NCI-H1417 (cell line): ENCODE measurements at places on chromosomes 4 and X.

GRCh38 chrX:32483534-32484136 lies 727.7 kb downstream of the DMD start:
- peak; percentile 54 for DNase-seq

GRCh38 chr4:11312389-11312788 lies 116.3 kb downstream of the HS3ST1 start:
- DNase-seq: no peak

DNA sequence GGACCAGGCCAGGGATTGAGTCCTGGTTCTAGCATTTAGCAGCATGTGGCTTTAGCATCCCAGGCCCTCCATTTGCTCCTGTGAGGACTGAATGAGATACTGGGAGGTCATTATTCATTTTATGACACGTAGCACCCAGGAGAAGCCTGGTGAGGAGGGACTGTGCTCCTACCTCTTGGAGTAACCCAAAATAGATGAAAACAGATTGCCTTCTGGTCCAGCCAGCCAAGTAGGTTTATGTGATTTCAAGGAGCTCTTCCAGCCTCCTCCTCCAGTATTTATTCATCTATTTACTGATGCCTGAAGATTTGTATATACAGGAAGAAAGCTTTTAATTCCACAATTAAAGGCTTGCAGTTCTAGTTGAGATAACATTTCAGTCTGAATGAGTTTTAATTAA lies 109.3 kb downstream of the GATB start:
- DNase-seq: no peak

GRCh38 chrX:38896724-38897298 lies 95.6 kb downstream of the MID1IP1 start:
- DNase-seq: no peak

DNA sequence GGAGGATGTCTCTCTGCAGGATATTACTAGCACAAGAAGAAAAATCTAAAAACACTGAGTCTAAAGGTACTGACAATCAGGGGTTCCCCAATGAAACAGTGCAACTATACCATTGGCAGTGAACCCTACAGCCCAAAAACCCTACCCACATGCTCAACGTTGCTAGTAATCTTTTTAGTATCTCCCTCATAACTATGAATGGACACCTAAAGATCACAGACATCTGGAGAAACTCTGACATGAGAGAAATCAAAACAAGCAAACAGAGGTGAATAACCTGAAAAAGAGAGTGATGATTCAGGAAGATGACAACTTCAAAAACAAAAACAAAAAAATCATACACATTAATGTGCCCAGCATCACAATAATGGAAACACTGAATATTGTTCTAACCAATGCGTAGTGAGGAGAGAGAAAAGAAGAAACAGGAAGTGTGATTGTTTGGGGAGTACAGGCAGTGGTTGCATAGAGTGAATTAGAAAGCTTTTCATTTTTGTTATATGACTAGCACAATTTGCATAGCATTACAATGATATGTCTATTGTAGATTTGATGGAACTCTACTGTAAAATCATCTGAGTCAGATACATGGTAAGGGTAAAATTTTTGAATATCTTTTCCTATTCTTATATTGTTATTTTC lies 78.9 kb upstream of the FMR1 start:
- DNase-seq: no peak

- DNase-seq: no peak
Observed at GRCh38 chr4:183987987-183988392, 82.9 kb downstream of the STOX2 start.

- DNase-seq: peak; percentile 79
Observed at GRCh38 chrX:154748712-154749339, 2.1 kb downstream of the GAB3 start.

DNA sequence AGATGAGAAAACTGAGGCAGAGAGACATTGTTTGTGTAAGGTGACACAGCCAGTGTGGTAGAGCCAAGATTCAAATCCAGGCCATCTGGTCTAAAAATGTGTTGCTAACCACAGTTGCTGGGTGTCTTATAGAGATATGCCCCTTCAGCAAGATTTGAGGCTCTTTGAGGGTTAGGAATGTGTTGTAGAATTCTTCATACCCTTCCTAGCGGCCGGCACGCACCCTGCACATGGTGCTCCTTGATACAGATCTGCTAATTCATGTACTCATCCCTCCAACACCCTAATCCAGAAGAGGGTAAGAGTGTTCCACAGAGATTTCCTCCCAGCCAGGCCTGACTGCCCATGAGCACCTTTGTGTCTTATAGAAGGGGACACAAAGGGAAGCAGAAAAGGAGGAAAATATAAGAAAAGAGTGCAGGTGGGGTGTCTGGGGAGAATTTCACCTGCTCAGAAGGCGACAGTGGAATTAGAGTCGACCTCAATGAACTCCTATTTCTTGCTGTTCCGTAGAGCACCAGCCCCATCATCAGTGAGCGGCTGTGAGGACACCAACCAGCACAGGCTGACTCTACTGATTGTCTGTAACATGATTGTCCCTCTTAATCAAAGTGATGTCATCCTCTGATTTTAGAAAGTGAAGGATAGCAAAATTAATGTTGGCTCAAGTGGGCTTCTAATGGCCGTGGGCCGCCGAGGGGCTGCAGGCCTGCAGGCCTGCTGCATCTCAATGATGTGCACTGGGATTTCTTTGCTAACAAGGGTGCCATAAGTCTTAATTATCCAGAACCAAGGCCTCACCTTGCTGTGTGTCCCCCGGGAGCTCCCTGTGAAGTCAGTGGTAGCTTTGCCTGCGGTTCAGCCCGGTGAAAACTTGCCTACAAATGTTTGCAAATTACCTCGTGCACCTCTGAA lies 24.2 kb upstream of the SMIM20 start:
- no peak for DNase-seq

DNA sequence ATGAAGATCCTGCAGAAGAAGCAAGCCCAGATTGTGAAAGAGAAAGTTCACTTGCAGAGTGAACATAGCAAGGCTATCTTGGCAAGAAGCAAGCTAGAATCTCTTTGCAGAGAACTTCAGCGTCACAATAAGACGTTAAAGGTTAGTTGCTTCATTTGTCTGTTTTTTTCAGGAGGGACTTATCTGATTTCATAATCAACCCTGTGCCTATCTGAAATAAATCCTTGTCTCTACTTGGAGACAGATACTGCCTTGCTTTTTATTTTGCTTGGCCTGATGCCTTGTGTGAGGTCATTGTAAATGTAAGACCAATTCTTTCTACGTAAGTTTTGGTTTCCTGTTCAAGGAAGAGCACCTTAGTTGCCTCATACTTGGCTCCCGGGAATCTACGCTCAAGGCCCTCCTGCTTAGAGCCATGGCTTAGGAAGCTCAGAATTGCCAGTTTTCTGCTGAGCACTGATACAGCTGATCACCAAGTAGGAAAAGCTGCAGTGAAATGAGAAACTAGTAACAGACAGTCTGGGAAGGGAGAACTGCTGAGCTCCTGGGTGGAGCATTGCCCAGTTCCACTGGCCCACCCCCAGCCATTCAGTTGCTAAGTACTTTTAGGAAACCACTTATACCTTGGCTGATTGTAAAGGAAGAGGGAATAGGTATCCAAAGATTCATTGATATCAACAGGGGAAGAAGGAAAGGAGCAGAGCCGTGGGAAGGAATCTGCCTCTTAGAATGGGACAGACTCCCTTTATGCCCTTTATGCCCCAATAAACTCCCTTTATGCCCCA lies 41.8 kb downstream of the RBBP7 start:
- no peak for DNase-seq

- no peak for DNase-seq
Observed at GRCh38 chr4:155954118-155954685, 536 bp upstream of the CTSO start.

DNA sequence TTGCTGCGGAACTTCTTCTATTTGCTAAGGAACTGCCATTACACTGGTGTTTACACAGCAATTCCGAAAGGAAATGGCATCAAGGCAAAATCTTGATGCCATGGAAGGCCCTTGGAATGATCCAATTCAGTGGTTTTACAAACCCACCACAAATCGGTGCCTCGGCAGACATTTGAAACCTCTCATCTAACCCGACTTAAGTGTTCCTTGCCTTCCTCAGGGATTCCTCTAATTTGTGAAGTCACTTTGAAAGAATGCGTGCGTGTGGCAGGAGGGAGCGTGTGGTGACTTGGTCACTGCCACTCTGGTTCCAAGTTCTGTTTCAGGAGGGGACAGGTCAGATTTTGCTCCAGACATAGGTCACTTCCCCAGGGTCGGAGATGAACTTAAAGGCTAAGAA lies 4.8 kb downstream of the NOP14 start:
- no peak for DNase-seq

GRCh38 chr4:52376132-52376704 lies 282.9 kb downstream of the USP46 start:
- DNase-seq: peak; percentile 16

DNA sequence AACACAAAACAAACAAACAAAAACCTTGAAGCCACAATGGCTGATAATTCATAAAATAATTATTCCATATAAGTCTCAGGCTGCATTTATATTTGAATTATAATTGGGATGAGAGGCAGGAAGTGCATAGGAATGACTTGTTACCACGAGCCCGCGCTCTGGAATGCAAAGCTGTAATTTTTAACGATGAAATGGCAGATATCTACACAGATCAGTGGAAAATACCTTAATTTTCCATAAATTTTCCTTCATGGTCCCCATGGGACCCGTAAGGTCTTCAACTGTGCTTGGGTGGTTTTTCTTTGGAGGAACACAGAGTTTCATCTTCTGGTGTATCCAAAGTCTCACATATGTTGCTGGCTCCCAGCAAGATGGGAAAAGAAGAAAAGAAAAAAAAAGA lies 226.8 kb downstream of the SHOX start:
- no peak for DNase-seq

GRCh38 chrX:154804261-154804956 lies 876 bp downstream of the MPP1 start:
- peak; percentile 54 for DNase-seq

GRCh38 chrX:12825801-12826200 lies 34.6 kb downstream of the PRPS2 start:
- no peak for DNase-seq

- DNase-seq: no peak
Observed at GRCh38 chr4:121706595-121707021, 9.8 kb upstream of the ANXA5 start.

GRCh38 chrX:14295426-14295825 lies 233.9 kb upstream of the GLRA2 start:
- no peak for DNase-seq

DNA sequence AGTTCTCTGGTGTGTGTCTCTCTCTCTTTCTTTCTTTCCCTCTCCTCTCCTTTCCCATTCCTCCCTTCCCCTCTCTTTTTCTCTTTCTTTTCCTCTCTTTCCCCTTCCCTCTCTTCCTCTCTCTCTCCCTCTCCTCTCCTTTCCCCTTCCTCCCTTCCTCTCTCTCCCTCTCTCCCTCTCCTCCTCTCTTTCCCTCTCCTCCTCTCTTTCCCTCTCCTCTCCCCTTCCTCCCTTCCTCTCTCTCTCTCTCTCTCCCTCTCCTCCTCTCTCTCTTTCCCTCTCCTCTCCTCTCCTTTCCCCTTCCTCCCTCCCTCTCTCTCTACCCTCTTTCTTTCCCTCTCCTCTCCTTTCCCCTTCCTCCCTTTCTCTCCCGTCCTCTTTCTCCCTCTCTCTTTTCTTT lies 12.4 kb upstream of the EOLA1 start:
- DNase-seq: no peak

DNA sequence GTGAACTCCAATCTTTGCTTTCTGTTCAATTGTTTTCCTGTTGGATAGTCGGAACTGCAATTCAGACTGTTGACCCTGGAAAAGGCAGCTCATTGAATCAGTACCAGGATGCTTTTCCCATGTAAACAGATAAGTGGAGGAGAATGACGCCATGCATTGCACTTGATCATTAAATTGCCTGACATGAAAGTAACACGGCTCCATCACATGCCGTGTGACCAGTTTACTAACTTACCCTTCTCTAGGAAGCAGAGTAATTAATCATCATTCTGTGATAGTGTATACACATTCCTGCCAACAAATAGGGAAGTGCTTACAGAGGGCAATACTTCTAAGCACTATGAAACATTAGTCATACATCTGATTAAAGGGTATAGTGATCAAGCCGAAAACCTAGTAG lies 101.4 kb downstream of the PPARGC1A start:
- DNase-seq: peak; percentile 55

DNA sequence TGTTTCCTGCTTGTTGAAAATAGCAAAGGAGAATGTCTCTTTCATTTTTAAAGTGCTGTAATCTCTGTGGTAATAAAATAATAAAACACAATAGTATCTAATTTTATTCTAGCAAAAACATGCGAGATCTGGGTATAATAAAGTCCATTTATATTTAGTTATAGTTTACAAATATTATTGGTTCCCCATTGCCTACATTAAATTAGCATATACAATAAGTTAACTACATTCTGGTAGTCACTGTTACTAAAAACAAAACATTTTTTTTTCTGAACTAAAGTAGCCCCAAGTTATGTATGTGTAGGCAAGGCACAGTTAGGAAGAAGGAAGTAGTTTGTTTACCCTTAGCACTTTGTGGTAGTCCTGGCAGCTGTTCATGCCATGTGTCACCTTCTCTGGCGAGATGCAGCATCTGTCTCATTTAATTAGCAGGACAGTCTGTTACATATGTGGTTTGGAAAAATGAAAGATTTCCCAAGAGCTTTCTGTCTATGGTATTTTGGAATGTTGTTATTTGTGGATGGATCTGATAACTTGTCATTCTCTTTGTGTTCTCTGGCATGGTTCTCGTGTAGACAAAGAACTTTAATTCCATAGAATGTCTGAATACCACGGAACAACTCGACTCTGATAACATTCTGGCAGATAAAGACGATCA lies 231.3 kb upstream of the PITX2 start:
- DNase-seq: no peak

DNA sequence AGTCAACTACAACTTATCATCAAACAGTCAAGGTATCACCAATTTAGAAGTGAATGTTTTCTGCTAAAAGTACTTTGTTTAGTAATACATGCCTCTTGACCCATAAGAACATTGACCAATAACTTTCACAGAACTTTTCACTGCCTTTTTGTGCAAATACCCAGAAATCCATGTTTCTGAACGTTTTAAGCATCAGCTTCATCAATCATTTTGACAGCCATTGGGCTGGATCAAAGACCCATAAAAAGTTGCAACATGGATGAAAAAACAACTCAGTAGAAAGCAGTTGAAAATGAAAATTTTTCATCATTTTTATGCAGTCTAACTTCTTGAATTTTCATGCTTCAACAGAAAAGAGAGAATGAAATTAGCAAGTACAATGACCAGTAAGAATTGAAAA lies 466.7 kb downstream of the TRAM1L1 start:
- no peak for DNase-seq

- no peak for DNase-seq
Observed at GRCh38 chrX:48936429-48937053, 17.7 kb upstream of the PIM2 start.

- no peak for DNase-seq
Observed at GRCh38 chrX:107747596-107748161, 27.9 kb downstream of the TSC22D3 start.

GRCh38 chr4:182678590-182678989 lies 238.6 kb downstream of the DCTD start:
- no peak for DNase-seq

- peak; percentile 57 for DNase-seq
Observed at GRCh38 chr4:147096667-147097604, 151.3 kb upstream of the TTC29 start.

DNA sequence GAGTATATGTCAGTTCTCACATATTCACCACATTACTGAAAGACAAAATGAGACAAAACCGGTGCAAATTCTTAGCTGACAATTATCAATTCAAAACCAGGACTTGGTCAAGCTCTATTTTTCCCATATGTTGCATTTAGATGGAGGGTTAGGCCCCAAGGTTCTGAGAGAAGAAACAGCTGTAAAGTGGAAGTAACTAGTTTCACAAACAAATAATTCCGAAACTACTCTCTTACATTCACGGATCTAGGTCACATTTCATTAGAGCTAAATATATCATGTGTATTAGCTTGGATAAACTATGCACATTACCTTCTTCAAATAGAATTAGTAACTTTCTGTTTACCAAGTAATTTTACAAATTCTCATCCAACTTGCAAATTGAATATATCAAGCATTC lies 3.7 kb upstream of the GABRA2 start:
- DNase-seq: no peak
